ENCODE measurements at places on chromosomes 7 and 10.

DNA sequence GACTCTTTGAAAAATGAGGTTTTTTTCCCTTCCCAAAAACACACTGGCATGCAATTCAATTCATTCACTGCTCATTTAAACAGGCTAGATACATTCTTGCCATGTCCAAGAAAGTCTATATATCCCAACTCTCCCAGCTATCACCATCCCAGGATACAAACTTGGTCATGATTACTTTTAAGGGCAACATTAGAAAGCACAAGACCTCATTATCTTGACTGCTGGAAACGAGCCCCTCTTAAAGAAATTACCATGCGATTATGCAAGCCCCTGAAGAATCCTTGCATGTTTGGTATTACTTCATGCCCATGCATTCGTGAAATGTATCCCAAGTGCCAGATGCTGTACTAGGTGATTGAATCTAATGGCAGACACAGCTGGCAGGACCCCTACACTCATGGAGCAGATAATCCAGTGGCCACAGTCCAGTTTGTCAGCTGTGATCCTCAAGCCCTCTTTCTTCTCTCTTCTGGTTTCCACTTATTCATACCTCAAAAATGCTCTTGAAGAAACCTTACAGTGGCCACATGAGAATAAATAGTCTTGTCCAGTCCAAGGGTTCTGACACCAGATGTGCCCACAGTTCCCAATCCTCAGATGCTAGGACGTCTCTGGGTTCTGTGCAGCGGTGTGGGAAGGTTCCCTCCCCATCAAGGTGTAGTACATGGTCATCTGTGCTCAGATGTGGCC, 103.7 kb upstream of the HABP2 start:
- DNase-seq = no peak

DNA sequence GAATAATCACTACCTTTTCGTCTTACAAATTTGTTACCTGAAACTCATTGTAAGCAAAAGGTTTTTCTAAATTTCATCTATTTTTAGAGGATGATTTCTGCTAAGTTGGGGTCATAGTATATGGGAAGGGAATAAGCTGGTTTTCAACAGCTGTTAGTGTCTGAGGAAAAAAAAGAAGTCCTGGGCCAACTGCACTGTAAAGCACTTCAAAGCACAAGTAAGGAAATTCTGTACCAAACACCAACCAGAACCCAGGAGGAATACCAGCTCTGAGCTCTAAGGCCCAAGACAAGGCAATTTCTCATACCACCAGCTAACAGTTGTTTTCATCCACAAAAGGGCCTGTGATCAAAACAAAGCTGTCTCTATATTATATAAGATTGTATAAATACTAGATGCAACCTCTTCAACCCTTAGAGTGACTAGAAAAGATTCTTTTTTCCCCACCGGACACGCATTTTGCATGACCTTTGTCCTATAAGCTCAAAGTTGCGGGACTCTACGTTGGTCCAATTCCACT, 6.1 kb upstream of the MEOX2 start:
- DNase-seq = no peak

DNA sequence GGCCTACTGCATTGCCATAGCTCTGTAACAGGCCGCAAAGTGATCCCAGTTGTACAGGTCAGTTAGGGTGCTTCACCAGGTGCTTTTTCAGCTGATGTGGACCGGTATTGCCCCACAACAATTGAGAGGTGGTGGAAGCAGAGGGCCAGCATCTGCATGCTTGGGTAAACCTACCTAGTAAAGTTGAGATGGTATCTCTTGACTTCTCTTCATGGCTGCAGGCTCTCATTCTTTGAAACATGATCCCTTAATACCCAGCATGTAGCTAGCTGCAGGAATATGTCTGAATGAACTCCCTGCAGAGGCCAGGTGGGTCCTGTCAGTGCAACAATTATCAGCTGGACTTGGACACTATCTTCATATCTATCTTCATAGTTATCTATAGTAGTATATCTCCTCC, 60.7 kb upstream of the CCDC6 start:
- DNase-seq = no peak

GRCh38 chr10:126561294-126561920, 109.1 kb downstream of the C10orf90 start:
- peak; percentile 42 for DNase-seq

DNA sequence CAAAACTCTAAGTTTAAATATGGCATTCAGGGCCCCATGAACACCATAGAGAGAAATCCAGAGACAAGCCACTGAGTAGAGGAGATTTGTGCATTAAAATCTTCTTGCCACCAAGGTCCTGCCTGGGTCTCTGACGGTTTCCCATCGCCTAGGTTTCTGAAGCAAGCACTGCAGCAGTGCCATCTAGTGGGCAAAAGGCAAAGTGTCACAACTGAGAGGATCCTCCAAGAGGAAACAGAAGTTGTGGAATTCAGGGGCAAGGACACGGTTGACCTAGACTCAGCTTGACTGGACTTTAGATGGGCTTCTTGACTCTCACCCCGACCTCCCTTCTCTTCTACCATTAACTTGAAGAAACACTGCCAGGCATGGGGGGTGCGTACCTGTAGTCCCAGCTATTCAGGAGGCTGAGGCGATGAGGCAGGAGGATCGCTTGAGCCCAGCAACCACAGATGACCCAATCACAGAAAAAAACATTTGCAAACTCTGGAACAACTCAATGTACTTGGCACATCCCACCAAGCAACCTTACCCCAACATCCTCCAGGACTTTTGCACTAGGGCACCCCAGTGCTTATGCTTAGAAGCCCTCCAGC, 604.1 kb downstream of the GALNT17 start:
- peak; percentile 88 for DNase-seq

DNA sequence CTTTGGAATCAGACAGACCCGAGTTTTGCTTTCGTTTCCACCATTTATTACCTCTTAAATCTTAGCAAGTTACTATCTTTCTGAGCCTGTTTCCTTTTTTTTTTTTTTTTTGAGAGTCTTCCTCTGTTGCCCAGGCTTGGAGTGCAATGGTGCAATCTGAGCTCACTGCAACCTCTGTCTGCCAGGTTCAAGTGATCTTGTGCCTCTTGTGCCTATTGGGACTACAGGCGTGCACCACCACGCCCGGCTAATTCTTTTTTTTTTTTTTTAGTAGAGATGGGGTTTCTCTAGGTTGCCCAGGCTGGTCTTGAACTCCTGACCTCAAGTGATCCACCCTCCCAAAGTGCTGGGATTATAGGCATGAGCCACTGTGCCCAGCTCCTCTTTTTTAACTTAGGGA, 79.5 kb upstream of the LRRC17 start:
- DNase-seq = no peak

- no peak for DNase-seq
Observed at GRCh38 chr7:55053651-55054571, 35.1 kb downstream of the EGFR start.

- peak; percentile 40 for DNase-seq
Observed at GRCh38 chr10:133117688-133118071, 30.0 kb downstream of the ADGRA1 start.

- DNase-seq = no peak
Observed at GRCh38 chr7:118059209-118059608, 124.8 kb upstream of the LSM8 start.

GRCh38 chr7:41116817-41117216, 586.1 kb downstream of the INHBA start:
- no peak for DNase-seq

DNA sequence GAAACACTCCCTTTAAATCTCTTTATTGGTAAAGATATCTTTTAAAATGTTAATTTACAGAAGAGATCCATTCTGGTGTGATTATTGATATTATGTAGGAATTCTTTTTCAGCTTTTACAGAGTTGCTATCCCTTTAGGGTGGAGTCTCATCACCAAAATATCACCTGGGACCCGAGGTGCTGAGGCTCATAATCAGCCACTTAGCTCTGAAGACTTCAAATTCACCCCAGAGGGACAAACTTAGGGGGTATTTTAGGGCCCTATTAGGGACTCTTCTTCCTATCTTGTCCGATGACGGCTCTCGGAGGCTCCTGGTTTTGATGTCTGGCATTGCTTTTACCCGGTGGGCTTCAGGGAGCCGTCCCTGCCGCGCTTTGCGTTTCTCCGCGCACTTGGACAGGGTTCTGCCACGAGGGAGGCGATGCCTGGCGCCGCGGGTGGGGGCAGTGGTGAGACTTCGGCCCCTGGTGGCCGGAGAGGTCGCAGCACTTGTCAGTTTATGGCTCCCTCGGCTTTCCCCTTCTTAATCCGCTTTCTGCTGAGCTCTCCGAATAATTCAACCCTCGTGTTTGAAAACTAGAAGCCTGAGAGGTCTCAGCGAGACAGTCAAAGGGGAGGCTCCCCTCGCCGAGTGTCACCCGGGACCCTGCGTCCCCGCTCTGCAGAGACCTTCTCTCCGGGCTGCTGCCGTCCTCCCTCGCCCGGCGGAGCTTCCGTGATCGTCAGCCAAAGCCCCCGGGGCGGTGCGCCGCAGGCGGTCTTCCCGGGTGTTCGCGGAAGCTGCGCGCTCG, 27.8 kb downstream of the RBM20 start:
- peak; percentile 80 for DNase-seq

DNA sequence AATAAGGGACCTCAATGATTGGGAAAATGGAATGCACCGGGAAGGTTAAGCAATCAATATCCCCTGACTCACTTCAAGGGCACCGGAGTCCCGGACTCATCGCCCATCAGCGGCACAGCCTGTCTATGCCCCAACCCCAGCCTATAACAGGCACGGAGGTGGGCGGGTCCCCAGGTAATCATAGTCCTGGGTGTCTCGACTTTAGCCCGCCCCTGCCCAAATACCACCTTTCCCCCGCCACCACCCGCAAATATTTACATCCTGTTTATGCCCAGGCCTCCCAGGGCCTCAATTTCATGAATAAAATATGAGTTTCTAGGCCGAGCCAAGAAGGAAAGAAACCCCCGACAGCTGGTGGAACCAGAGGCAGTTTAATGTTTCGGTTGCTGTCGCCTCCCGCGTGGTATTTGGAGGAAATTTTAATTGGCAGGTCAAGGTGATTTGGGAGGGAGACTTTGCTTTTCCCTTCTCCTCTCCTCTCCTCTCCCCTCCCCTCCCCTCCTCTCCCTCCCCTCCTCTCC, 15.6 kb upstream of the RFC2 start:
- peak; percentile 89 for DNase-seq

- no peak for DNase-seq
Observed at GRCh38 chr7:41796331-41796730, 93.4 kb upstream of the INHBA start.

DNA sequence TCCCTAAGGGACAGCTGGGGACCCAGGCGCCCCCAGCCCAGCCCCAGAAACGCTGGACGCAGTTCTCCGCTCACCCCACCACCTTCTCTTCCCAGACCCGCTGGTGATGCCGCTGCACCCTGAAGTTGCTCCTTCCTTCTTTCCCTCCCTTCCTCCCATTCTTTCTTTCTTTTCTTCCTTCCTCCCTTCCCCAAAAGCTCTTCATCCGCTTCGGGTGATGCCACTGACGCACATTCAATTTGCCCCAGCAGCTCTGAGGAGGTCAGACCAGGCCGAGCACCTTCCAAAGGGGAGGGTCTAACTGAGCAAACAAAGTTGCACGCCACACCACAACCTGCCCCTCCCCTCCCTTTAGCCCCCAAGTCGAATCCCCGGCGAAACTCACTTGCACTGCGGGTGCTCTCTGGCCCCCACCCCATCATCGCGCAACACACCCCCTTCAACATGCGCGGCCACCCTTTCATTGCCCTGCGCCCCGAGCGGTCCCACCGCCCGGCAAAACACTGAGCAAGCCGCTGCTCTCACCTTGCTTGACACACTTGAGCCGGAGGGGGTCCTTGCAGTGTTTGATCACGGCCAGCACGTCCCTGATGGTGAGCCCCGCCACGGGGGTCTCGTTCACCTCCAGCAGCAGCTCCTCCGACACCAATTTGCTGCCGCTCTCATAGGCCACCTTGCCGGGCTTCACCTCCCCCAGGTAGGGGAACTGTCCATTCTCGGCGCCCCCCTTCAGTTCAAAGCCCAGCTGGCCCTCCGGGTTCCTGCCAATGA, 787 bp downstream of the MAGI2 start:
- peak; percentile 27 for DNase-seq

GRCh38 chr10:130138479-130138866, 2.3 kb downstream of the GLRX3 start:
- no peak for DNase-seq

- DNase-seq = no peak
Observed at GRCh38 chr7:119256001-119256400, 1017.0 kb upstream of the KCND2 start.

- no peak for DNase-seq
Observed at GRCh38 chr10:6473430-6473829, 106.6 kb downstream of the PRKCQ start.

DNA sequence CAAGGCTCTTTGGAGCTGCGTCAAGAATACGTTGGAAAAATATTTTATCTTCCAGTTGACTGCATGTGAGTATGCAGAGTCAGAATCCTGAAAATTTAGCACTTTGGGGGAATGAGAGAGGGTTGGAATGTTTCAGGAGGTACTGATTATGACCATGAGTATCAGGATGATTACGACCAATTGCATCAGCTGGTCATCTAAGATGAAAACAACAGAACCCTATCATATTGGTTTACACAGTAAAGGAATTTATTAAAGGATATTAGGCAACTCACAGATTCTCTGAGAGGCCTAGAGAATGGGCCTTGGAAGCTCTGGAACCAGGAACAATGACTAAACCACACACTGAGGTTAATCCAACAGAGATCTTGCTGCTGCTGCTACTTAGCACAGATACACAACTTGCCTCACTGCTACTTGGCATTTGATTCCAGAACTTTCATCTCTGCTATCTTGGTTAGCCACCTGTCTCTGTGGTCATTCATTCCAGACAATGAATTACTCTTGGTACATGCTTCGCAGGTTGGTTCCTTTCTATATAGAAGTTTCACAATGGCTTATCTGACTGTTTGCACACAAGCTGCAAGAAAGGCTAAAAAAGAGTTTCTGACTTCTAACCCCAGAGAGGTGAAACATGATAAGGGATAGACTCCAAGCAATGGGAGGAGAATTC, 68.0 kb upstream of the CTTNBP2 start:
- no peak for DNase-seq

GRCh38 chr7:105782391-105783042, 93.9 kb downstream of the ATXN7L1 start:
- DNase-seq = peak; percentile 45

GRCh38 chr10:45136256-45136655, 135.5 kb downstream of the ZNF22 start:
- peak; percentile 3 for DNase-seq

DNA sequence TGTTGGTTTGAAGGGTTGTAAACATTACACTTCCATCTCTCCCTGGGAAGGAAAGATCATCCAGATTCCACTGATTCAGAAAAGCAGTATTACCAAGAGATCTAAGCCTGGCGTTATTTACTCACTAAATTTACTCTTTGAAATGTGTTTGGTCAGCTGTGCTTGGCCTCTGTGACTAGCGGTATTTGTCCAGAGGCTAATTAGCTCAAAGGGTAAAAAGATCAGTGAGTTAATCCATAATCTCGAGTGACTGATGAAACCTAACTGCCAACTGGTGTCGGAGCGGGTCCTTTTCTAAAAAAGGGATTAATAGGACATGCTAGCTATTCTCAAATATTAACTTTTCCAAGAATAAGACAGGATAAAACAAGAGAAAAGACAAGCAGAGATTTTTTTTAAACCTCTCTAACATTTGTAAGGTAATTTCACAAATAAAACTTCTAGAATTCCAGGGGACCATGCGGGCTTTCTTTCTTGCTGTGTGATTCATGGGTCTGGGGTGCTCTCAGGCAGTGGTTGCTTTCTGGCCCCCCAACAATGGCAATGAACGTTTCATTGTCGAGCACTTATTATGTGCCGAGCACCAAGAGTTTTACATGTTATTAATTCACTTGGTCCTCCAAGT, 247.3 kb upstream of the AOAH start:
- no peak for DNase-seq

GRCh38 chr7:30929686-30930085, 18.0 kb downstream of the AQP1 start:
- no peak for DNase-seq

GRCh38 chr10:3605882-3606281, 179.1 kb downstream of the KLF6 start:
- DNase-seq = no peak

All from muscle of back (tissue), 13 donors.